ENCODE measurements at places on chromosomes 13 and 19. TPM values are rescaled to one million over a fixed set of nuclear protein-coding genes. Genes with fewer than 3 reads are reported as not detected.
A peak's percentile ranks its signal among the peaks of the same experiment; 100 is the strongest.

- no peak overlapping the region for H3K27ac ChIP-seq
- H3K4me1 ChIP-seq = no peaks in the 10 kb centered on the region
- DNase-seq = no peak
- H3K27me3 ChIP-seq = no peaks in the 10 kb centered on the region
- H3K4me3 ChIP-seq = no peak overlapping the region
- H3K36me3 ChIP-seq = no peaks in the 10 kb centered on the region
Measured at GRCh38 chr13:21309542-21310172, 133.2 kb downstream of the MRPL57 start.

ZNF132 gene
- total RNA-seq = 4.5 TPM

GRCh38 chr13:79451500-79451962 lies 29.4 kb upstream of the NDFIP2 start:
- H3K36me3 ChIP-seq = no peaks in the 10 kb centered on the region
- no peaks in the 10 kb centered on the region for H3K27me3 ChIP-seq
- DNase-seq = no peak
- H3K27ac ChIP-seq = no peak overlapping the region
- H3K4me1 ChIP-seq = no peaks in the 10 kb centered on the region
- H3K4me3 ChIP-seq = no peak overlapping the region

DNA sequence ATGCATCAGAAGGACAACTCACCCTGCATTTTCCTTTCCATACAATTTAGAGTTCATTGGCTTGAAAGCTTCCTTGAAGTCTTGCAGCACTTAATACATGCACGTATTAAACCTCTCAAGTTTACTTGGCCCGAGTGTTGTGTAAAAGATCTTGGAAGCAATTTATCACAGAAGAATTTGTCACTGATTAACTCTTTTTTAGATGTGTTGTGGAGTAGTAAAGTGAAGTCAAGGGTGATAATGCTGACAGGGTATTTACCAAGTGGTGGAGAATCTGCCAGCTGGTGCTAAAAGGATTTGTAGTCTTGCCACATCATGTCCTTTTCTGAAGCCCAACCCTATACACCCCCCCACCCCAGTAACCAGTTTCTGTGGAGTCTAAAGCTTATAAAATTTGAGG lies 421.0 kb upstream of the MIR17HG start:
- H3K36me3 ChIP-seq = no peaks in the 10 kb centered on the region
- no peak for DNase-seq

DNA sequence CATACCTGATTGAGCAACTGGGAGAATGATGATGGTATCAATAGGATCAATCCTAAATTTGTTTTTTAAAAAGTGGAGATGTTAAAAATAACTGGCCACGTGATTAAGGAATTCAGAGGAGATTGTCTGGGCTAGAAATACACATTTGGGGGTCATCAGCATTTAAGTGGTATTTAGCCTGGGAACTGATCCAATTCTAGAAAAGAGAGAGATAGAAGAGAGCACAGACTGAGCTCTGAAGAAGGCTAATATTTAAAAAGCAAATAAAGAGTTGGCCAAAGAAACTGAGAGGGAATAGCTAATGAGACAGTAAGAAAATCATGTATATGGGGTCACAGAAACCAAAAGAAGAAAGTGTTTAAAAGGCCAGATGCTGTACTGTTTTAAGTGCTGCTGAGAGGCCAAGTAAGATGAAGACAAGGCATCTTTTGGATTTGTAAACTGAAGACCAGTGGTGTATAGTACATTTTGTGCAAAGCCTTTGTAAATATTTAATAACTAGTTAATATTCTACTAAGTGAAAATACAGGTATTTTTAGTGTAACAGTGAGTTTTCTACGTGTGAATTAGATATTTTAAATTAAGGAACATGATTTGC lies 40.2 kb downstream of the UBL3 start:
- H3K27me3 ChIP-seq = no peaks in the 10 kb centered on the region
- H3K27ac ChIP-seq = no peak overlapping the region
- H3K4me1 ChIP-seq = no peaks in the 10 kb centered on the region
- H3K36me3 ChIP-seq = no peaks in the 10 kb centered on the region
- no peak for DNase-seq

DNA sequence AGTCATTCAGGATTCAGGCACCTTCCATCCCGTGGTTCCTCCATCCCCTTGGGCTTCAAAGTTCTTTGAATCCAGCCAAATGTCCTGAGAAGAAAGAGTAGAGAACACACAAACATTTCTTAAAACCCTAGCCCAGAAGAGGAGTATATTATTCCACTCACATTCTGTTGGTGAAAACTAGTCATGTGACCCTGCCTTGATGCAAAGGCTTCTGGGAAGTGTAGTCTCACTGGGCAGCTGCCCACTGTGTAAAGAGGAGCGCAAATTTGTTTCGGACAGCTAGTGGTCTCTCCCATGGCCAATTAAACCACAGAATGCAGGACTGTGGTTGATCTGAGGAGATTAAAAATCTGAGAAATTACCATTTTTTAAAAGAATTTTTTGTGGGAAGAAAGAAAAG lies 304.4 kb downstream of the SUCLA2 start:
- H3K27me3 ChIP-seq = no peaks in the 10 kb centered on the region
- no peak overlapping the region for H3K4me3 ChIP-seq
- no peaks in the 10 kb centered on the region for H3K36me3 ChIP-seq

DNA sequence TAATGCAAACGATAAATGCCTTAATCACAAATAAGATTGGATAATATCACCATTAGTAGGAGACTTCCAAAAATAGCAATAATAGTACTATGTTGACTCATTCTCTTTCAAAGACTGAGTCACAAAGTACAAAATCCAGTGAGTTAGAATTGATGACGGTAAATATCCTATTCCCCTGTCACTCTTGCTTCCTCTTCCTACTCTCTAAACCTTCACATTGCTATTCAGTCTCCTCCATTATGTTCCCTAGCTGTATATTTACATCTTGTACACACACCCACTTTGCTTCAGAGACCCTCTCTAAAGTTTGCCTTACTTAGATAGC lies 26.3 kb upstream of the INTS6 start:
- H3K4me1 ChIP-seq = no peaks in the 10 kb centered on the region
- H3K4me3 ChIP-seq = no peak overlapping the region
- no peaks in the 10 kb centered on the region for H3K36me3 ChIP-seq
- no peak overlapping the region for H3K27ac ChIP-seq
- DNase-seq = no peak

DNA sequence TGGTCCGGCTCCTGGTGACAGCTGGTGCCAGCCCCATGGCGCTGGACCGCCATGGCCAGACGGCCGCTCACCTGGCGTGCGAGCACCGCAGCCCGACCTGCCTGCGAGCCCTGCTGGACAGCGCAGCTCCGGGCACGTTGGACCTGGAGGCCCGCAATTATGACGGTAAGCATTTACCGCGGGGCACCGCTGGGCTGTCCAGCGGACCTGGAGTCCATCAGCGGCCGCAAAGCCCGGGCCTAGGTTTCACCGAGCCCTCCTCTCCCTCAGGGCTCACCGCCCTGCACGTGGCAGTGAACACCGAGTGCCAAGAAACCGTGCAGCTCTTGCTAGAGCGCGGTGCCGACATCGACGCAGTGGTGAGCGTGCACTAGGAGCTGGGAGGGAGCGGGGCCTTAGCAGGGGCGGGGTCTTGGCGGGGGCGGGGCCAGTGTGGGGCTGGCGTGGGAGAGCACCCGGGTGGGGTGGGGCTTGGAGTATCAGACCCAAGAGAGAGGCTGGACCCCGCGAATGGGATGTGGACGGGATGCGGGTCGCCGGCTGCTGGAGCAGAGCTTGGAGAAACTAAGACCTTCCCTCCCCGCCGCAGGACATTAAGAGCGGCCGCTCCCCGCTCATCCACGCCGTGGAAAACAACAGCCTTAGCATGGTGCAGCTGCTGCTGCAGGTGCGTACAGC lies 8.7 kb downstream of the BCL3 start:
- peak overlapping the region; percentile 15 for H3K4me3 ChIP-seq
- DNase-seq = peak; percentile 91
- H3K27ac ChIP-seq = peak overlapping the region; percentile 56
- no peaks in the 10 kb centered on the region for H3K36me3 ChIP-seq
- no peaks in the 10 kb centered on the region for H3K27me3 ChIP-seq

NXNL1 gene
- total RNA-seq = not detected

SLC27A1 gene
- 22.2 TPM for total RNA-seq

GRCh38 chr13:92804346-92804745 lies 422.3 kb upstream of the GPC6 start:
- H3K4me3 ChIP-seq = no peak overlapping the region
- no peak for DNase-seq
- H3K27me3 ChIP-seq = no peaks in the 10 kb centered on the region

TNFSF9 gene
- 1.2 TPM for total RNA-seq

LIM2 gene
- not detected for total RNA-seq

DNA sequence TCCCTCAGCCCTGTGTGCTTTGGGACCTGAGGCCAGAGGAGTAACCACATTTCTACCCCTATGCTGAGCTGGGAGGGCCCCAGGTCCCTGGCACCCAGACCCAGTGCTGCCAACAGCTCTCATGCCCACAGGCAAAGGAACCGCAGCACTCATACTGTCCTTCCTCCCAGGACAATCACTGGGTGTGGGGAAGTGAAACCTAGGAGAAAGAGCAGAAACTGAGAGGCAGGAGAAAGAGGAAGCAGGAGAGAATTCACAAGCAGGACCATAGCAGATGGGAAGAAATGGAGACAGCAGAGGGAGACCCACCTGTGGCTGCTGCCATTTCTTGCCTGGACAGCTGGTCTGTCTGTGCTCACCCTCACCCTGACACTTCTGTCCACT lies 18.9 kb downstream of the CCDC97 start:
- H3K4me3 ChIP-seq = no peak overlapping the region
- peak; percentile 73 for DNase-seq
- H3K27me3 ChIP-seq = no peaks in the 10 kb centered on the region
- no peak overlapping the region for H3K27ac ChIP-seq

FXYD5 gene
- 126 TPM for total RNA-seq

RSPH6A gene
- total RNA-seq = 0.15 TPM

DNA sequence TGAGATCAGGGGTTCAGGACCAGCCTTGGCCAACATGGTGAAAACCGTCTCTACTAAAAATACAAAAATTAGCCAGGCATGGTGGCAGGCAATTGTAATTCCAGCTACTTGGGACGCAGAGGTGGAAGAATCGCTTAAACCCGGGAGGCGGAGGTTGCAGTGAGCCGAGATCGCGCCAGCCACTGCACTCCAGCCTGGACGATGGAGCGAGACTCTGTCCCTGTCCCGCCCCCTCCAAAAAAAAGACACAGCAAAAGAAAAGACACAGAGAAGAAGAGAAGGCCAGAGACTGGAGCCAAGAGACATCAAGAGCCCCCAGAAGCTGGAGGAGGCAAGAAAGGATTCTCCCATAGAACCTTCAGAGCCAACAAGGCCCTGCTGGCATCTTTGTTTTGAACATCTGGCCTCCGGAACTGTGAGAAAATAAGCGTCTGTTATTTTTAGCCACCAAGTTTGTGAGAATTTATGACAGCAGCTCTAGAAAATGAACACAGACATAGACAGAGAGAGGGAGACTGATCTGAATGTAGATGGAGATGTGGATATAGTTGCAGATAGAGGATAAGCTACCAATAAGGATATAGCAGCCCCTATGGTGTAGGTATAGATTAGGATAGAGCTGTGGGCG lies 25.7 kb upstream of the PNMA8B start:
- DNase-seq = no peak
- no peaks in the 10 kb centered on the region for H3K4me1 ChIP-seq
- no peak overlapping the region for H3K4me3 ChIP-seq
- H3K27ac ChIP-seq = no peak overlapping the region

KLK6 gene
- total RNA-seq = not detected

DNA sequence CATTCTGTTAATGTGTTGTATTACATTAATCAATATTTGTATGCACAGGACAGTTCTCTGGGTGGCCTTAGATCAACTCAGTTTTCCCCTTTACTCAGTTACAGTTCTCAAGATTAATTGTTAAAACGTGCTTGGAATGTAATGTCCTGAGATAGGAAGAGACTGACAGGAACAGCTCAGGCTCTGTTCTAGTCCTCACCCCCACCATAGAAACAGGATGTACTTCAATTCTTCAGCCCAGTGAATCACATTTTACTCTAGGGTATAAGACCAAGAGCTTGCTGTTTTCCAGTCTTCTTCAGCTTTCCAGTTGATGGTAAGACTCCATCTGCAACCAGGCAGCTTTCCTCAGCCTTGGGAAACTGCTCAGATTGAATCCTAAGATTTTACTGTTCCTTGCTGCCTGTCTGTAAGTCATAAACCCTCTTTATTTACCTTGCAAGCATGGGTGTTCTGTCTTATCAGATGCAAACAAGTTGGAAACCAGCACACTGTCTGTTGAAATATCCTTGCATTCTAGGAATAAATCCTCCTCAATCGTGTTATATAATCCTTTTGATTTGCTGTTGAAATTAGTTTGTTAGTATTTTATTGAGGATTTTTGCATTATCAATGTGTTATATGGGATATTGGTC lies 836.9 kb upstream of the PCDH9 start:
- no peaks in the 10 kb centered on the region for H3K36me3 ChIP-seq
- no peak overlapping the region for H3K27ac ChIP-seq
- no peak overlapping the region for H3K4me3 ChIP-seq
- no peak for DNase-seq
- H3K27me3 ChIP-seq = no peaks in the 10 kb centered on the region

- DNase-seq = no peak
- H3K36me3 ChIP-seq = no peaks in the 10 kb centered on the region
- no peak overlapping the region for H3K4me3 ChIP-seq
- no peak overlapping the region for H3K27ac ChIP-seq
- no peaks in the 10 kb centered on the region for H3K27me3 ChIP-seq
Measured at GRCh38 chr13:26052337-26052736, 521 bp upstream of the SHISA2 start.

KLK7 gene
- total RNA-seq = not detected

DNA sequence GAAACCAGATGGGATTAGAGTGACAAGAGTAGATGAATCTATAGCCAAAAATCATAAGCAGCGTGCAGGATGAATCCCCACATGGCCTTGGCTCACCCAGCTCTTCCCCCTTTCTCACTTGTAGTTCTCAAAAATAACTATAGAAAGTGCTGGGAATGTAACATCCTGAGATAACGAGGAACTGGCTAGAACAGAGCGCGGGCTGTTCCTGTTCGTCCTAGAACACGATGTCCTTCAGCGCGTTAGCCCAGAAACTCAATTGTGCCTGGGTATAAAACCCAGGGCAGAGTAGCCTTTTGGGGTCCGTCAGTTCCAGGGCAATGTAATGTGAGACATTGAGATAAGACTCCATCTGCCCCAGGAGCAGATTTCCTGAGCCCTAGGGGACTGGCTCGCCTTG lies 326.2 kb downstream of the TSHZ3 start:
- no peaks in the 10 kb centered on the region for H3K4me1 ChIP-seq
- no peaks in the 10 kb centered on the region for H3K36me3 ChIP-seq
- no peak overlapping the region for H3K4me3 ChIP-seq
- no peak overlapping the region for H3K27ac ChIP-seq
- no peak for DNase-seq

MICU2 gene
- total RNA-seq = 28.9 TPM
